ENCODE measurements at places on chromosomes 7 and 10.

DNA sequence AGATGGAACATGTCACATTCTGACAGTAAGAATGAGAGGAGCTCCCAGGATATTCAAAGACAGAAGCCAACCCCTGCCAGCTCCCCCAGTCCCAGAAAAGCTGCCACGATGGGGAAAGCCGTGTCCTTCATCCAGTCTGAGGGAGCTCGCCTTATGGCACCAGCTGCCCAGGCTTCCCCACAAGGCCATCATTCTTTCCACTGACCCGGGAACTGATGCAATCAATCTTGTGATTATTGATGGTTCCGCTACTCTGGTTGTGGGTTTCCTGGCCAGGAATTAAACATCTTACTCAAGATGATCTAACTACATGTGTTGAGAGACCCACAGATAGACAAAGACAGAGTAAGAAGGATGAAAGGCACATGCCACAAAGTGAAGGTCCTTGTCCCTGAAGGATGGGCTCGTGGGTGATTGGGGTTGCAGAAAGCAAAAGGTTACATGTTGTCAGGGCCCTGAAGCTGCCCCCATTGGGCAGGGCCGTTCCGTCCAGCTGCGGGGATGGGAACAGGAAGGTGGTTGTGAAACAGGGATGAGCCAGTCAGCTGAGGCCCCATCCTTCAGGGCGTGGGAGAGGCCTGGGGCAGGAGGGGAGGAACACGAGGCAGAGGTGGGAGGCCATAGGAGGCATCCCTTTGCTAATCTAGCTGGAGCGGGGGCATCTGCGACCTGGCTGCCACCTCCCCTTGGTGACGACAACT, 127.6 kb downstream of the OAT start:
- no peak for DNase-seq

- no peak for DNase-seq
Measured at GRCh38 chr10:70730955-70731354, 54.2 kb downstream of the TBATA start.

- no peak for DNase-seq
Measured at GRCh38 chr7:49091519-49091918, 167.2 kb downstream of the CDC14C start.

GRCh38 chr10:63920926-63921325, 399.7 kb downstream of the REEP3 start:
- DNase-seq = no peak

GRCh38 chr10:43195557-43195956, 57.3 kb downstream of the CSGALNACT2 start:
- DNase-seq = no peak

- DNase-seq = no peak
Measured at GRCh38 chr10:37754538-37755323, 102.7 kb downstream of the ZNF248 start.
